ENCODE measurements at places on chromosomes 5 and 9. TPM values are rescaled to one million over a fixed set of nuclear protein-coding genes. Genes with fewer than 3 reads are reported as not detected.

Gene FAM78A
- total RNA-seq = 1.2 TPM

Gene COL15A1
- total RNA-seq = 5.9 TPM

Gene BARX1
- total RNA-seq = under 0.01 TPM

Gene PCDHB3
- total RNA-seq = 0.19 TPM

Gene MBLAC2
- 3.1 TPM for total RNA-seq

Gene GDF9
- total RNA-seq = 0.28 TPM

Gene RNF183
- not detected for total RNA-seq

Gene ACTBL2
- 0.19 TPM for total RNA-seq

Gene CARTPT
- not detected for total RNA-seq

Gene SEMA6A
- total RNA-seq = 0.28 TPM

Gene VDAC1
- 462 TPM for total RNA-seq

Gene TMEM232
- 4.8 TPM for total RNA-seq

Gene EGR1
- total RNA-seq = 3.3 TPM

Gene MYOT
- total RNA-seq = not detected

Gene NR4A3
- total RNA-seq = 3.7 TPM

Gene HRH2
- total RNA-seq = not detected

Gene CDHR2
- total RNA-seq = not detected

Gene PRRX2
- 3.9 TPM for total RNA-seq

Gene CER1
- not detected for total RNA-seq

Gene PIP5K1B
- not detected for total RNA-seq

Gene GARIN3
- not detected for total RNA-seq

Gene PAPPA
- total RNA-seq = 435 TPM

Measured in regular cardiac myocyte (primary cell).